ENCODE measurements at places on chromosomes 6 and 20.
A peak's percentile ranks its signal among the peaks of the same experiment; 100 is the strongest.

GRCh38 chr6:11272491-11273192, 40.2 kb upstream of the NEDD9 start:
- DNase-seq, result no peak

DNA sequence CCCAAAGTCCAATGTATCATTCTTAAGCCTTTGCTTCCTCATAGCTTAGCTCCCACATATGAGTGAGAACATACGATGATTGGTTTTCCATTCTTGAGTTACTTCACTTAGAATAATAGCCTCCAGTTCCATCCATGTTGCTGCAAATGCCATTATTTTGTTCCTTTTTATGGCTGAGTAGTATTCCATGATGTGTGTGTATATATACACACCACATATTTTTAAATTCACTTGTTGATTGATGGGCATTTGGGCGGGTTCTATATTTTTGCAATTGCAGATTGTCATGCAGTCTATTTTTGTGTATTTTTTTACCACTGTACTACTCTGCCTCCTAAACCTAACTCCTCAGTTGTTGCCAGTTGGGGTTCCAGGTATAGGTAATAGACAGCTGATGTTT, 74.7 kb downstream of the CD2AP start:
- no peak for DNase-seq

GRCh38 chr6:26205161-26205624, 118.0 kb downstream of the HFE start:
- DNase-seq, result peak; percentile 89

GRCh38 chr6:116446399-116446798, 14.8 kb upstream of the CALHM6 start:
- no peak for DNase-seq

DNA sequence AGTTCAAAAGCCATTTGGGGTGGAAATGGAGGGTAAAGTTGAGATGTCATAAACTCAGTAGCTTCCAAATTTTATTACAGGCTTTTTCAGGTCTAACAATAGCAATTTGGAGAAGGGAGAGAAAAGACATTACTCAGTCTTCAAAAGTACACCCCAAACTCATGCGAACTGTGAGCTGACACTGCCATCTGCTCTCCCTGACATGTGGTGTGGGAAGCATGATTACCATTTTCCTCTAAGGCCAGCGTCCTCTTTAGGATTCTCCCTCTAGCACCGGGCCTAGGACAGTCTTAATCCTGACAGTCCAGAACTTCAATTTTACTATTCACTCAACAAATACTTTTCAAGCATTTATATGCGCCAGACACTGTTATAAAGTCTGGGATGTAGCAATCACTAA, 536.0 kb upstream of the JARID2 start:
- DNase-seq, result no peak

GRCh38 chr20:10288421-10288820, 69.8 kb downstream of the SNAP25 start:
- no peak for DNase-seq

DNA sequence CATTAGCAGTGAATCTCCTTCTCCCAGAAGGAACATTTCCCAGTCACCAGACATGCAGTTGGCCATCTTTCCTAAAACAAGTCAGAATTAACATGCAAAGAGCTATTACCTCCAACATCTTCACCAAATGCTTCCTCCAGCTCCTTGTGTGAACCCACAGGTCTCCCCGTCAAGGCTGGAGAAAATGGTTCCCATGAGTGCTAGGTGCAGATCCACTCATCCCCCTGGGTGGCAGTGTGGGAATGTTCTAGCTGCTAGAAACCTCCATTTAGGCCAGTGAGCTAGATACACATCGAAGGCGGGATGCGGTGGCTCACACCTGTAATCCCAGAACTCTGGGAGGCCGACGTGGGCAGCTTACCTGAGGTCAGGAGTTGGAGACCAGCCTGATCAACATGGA, 603.9 kb upstream of the SLC35B3 start:
- no peak for DNase-seq

- no peak for DNase-seq
Measured at GRCh38 chr6:37653933-37654565, 43.6 kb downstream of the MDGA1 start.

- peak; percentile 89 for DNase-seq
Measured at GRCh38 chr6:72461144-72461543, 160.7 kb upstream of the KCNQ5 start.

DNA sequence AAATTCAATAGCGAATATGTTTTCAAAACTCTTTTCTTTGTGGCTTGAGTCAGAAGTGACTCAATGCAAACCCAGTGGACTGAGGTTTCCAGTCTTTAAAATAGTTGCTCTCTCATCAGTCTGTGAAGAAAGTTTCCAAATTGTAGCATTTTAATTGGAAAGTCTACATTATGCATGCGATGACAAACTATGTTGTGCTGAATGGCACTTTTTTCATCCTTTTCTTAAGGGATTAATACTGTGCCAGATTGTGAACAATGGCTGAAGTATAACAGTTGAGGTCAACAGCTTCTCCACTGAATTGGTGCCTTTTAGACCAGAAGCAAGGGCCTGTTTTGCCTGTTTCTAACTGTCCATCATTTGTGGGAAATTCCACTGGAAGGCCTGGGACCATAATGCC, 377.1 kb downstream of the BTBD9 start:
- peak; percentile 47 for DNase-seq

DNA sequence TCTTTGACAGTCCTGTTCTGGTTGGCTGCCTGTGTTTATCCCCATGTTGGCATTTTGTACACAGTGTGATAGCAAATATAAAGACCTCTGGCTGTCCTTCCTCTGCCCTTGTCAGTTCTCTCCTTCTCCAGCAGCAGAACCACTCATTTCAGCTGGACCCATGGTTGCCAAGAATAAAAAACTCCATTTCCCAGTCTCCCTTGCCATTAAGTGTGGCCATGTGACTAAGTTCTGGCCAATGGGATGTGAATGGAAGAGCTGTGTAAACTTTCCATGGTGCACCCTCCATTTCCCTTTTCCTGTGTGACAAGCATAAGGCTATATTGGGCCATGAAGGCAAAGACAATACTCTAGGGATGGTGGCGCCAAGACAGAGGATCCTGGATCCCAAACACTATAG, 78.4 kb upstream of the TBC1D7 start:
- DNase-seq, result no peak

DNA sequence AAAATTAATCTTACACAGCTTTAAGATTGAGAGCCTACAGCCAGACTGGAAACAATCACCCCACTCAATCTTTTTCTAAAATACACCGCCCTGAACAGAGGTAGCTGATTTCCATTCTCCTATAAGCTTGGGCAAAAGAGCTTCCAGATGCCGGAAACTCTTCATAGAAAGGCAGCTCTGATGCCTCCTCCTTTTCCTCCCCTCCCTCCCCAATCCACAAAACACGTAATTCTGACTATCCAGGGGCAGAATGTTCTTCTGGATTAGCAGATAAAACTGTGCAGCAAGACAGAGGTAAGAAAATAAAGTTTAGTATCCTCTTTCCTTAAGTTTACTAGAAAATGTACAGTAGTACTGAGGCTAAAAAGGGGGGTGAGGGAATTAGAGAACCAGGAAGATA, 15.8 kb downstream of the ADNP start:
- DNase-seq, result no peak

DNA sequence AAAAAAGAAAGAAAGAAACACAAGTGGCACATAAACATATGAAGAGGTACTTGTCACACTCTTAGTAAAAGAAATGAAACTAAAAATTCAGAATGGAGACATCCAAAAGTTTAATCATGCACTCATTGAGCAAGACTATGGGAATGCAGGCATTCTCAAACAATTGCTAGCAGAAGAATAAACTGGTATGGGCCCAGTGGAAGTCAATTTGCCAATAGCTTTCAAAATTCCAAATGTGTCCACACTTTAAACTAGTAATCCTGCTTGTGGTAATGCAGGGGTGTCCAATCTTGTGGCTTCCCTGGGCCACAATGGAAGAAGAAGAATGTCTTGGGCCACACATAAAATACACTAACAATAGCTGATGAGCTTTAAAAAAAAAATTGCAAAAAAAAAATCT, 97.4 kb downstream of the EPB41L2 start:
- DNase-seq, result peak; percentile 72

- no peak for DNase-seq
Measured at GRCh38 chr6:56756219-56756789, 113.6 kb upstream of the DST start.

DNA sequence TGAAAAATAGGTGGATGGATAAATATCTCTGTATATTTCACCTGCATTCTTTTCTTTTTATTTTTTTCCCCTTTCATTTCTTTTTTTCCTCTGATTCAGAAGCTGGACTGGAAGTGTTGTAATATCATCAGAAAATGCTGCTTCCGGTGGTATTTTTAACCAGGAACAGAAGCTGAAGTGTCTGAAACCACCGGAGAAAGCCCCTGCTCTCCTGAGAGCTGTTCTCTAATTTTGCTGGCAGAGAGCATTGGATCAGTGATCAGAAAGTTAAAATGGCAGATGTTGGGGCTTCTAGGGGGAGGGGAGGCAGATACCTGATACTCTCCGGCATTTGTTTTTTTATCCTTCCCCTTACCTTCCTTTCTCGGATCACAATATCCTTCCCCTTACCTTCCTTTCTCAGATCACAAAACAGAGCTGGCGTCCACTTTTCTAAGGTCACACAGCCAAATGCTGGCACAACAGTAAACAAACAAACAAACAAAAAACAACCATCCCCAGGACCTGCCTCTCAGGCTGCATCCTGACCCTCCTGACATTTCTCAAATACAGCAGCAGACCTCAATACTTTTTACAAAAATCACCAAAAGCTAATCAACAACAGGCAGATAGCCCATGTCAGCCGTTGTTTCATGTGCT, 143.2 kb upstream of the ZNF217 start:
- no peak for DNase-seq

DNA sequence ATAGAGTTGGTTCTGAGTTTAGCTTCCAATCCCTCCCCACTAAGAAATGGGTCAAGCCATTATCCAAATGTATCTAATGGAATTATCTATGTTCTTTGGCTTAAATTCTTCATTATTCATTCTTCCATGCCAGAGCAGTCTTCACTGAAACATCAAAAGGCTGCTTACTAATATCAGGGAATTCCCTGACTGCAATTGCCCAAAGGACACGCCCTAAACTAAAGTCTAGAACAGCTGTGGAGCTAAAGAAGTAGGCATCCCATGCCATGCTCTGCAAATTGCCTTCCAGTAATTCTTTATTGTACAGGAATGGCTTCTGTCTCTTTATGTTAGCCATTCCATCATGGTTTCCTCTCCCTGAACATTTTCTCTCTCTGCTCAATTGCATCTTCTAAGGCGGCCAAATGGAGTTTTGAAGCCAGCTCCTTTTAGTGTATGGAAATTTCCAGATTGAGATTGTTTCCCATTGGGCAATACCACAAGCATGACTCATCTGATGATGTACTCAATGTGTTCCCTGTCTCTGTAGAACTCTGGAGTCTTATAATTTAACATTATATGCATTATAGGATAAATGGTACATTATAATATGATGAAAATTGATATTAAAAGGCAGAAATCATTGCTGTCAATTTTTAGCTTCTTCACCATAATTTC, 28.8 kb upstream of the TSHZ2 start:
- DNase-seq, result no peak

DNA sequence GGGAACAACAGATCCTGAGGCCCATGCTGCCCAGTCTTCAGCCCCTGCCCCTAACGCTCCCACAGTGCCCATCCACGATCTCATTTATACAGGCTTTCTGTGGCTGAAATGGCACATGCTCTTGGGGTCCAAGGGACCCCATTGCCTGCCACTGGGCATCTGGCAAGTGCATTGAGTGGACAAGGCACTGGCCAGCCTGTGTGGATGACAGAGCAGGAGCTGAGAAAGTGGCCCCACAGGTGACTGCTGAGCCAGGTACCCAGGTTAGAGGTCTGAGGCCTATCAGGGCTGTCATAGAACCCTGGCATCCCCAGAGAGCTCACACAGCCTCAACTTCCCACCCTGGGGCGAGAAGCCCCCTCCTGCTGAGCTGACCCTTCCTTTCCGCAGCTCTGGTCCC, 86.0 kb upstream of the NXT1 start:
- DNase-seq, result no peak

- no peak for DNase-seq
Measured at GRCh38 chr6:109457562-109457996, 2.0 kb upstream of the MICAL1 start.

GRCh38 chr6:99933129-99933528, 60.9 kb downstream of the MCHR2 start:
- peak; percentile 9 for DNase-seq

GRCh38 chr6:110322151-110322873, 35.8 kb downstream of the METTL24 start:
- no peak for DNase-seq

DNA sequence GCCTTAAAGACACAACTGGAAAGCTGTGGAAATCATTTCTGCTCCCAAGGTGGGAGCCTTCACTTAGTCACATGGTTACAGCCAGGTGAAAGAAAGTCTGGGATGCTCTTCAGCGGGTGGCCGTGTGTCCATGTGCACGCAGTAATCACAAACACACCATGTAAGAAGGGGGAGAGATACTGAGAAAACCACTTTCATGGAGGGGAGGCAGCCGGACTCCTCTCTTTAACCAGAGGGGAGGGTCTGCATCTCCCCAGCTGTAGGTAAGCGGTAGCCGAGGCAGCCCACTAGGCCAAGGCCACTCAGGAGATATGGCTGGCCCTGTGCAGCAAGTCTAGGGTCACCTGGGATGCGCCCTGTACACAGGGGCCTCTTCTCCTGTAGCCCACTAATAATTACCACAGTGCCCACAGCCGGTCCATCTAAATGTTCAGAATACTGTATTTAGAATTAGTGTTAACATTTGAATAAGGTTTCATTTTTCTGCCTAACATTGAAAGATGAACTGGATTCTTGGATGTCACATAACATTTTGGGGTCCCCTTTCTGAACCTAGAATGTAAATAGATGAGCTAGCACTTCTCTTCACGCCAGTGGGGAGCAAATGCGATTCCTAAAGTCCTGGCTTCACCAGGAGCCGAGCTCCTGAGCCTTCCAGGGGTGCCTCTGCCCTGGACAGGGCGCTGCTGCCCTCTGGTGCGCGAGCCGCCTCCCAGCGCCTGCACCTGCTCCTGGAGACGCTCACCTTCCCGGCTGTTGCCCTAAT, 15.9 kb downstream of the GPR31 start:
- no peak for DNase-seq

- no peak for DNase-seq
Measured at GRCh38 chr6:123895346-123895745, 91.7 kb downstream of the NKAIN2 start.

- DNase-seq, result no peak
Measured at GRCh38 chr20:8344106-8344505, 212.0 kb downstream of the PLCB1 start.

DNA sequence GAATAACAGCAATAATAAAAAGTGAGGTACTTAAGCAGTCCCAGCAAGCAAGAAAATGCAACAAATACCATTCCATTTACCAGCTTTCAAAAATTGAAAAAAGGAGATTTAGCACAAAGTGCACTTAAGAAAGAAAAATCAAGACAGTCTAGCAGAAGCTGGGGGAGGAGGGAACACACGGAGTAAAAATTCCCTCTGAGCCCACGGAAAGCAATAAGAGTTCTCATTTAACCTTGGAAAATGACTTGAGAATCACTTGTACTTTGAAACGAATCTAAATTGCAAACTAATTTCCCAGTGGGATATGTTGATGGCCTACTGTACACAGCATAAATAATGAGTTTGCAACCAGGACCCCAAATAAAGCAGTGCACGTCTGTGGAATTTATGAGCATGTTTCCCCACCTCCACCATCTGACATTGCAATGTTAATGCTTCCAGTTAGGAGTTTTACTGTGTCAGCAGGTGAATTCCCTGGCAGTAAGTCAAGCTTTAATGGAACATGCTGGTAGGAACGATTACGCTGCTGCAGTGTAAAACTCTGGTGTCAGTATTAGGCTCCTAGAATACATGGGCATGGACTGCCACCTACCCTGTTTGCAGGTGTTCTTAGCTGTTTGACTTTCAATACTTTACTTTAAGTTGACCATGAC, 386.8 kb downstream of the HDGFL1 start:
- DNase-seq, result peak; percentile 1

GRCh38 chr6:138538390-138539031, 39.2 kb upstream of the NHSL1 start:
- DNase-seq, result no peak

All from astrocyte of the cerebellum (primary cell).